Iris pigment epithelial cell (primary cell): ENCODE measurements at places on chromosomes 7 and 10.

GRCh38 chr10:49562893-49563292 lies 24.0 kb upstream of the ERCC6 start:
- DNase-seq, result peak; percentile 70

GRCh38 chr7:36831049-36831448 lies 106.8 kb upstream of the AOAH start:
- no peak for DNase-seq

- DNase-seq, result no peak
Measured at GRCh38 chr7:17248527-17248926, 49.9 kb upstream of the AHR start.

DNA sequence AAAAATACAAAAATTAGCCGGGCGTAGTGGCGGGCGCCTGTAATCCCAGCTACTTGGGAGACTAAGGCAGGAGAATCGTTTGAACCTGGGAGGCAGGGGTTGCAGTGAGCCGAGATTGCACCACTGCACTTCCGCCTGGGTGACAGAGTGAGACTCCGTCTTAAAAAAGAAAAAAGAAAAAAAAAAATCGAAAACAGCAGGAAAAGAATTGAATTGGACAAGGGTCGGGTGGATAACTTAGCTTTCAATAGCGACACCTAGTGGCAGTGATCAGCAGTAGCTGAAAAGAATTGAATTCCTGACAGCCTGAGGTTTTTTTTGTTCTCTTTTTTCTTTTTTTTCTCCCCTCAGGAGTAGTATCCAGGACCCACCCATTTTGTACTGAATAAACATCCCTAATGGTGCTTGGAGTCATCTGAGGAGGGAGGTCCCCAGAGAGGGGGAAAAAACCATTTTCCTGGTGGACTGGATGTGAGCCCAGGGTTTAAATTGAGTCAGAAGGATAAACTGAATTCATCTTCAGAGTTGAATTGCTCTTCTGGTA lies 55.1 kb downstream of the CYCS start:
- DNase-seq, result peak; percentile 73

DNA sequence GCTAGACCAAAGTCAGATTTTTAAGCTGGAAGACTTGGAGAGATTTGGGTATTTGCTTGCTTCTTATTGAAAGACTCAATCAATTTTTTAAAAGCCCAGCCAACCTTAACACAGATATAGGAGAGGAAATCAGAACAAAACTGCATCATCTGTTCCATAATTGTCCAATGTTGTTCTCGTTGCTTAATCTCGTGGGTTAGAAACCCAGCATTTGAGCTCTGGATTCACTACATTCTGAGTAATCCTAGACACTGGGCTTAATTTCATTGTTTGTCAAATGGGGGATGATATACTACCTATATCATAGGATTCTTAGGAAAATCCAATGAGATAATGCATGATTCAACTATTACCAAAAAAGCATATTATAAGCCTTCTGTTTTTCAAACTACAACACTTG lies 48.9 kb downstream of the CALD1 start:
- DNase-seq, result peak; percentile 49

DNA sequence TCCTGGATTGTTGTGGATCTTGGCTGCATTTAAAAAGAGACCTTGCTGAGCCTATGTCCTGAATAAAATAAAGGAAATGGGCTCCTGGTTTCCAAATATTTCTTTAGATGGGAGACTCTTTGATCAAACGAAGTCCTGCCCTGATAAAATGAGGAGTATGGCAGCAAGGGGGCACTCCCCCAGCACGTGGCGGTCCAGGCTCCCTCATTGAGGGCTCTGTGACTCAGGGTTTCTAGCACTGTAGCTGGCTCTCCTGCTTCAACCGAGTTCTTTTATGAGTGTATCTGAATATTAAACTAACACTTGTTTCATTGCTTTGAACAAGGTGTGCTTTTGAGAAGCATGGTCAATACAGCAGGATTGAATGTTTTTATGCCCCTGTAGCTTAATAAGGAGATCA lies 114.2 kb downstream of the AVL9 start:
- no peak for DNase-seq
